ENCODE measurements at places on chromosomes 7 and 10.
A peak's percentile ranks its signal among the peaks of the same experiment; 100 is the strongest.

DNA sequence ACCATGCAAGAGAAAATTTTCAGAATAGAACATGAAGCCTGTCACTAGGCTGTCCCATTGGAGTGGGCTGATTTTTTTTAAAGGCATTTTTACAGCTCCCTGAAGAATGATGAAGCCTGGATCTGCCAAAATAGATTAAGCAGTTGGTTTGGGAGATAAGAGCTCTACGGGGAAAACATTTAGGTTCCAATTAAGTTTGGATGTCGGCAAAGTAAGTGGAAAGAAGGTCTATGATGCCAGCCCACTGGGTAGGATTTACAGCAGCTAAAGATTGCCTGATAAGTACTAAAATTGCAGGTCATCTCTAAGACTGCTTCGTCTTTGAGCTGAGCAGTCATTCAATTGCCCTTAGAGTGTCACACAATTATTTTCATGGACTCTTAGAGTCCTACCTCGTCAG lies 939.2 kb upstream of the CELF2 start:
- no peak for DNase-seq

DNA sequence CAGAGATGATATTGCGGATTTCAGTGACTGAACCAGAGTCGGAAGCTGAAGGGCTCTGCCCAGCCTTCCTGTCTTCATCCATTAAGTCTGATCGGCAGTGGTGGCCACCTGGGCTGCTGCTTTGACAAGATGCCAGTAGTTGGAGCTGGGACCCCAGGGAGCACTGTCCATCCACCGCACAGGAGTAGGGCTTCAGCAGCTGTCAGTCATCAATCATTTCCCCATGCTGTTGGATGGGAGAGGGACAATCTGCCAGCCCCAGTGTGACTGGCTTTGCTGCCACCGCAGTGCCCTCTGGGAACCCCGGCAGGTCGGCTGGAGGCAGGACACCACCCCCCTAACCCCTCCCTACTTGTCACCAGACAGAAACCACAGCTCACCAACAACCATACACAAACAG lies 23.0 kb upstream of the GPR146 start:
- DNase-seq: no peak

- no peak for DNase-seq
Observed at GRCh38 chr10:100372415-100373297, 25.6 kb downstream of the SCD start.

- no peak for DNase-seq
Observed at GRCh38 chr10:80444646-80445319, 9.3 kb upstream of the TSPAN14 start.

GRCh38 chr10:11499425-11500071 lies 111.9 kb downstream of the USP6NL start:
- DNase-seq: no peak

- no peak for DNase-seq
Observed at GRCh38 chr7:990352-990932, 7.5 kb downstream of the CYP2W1 start.

DNA sequence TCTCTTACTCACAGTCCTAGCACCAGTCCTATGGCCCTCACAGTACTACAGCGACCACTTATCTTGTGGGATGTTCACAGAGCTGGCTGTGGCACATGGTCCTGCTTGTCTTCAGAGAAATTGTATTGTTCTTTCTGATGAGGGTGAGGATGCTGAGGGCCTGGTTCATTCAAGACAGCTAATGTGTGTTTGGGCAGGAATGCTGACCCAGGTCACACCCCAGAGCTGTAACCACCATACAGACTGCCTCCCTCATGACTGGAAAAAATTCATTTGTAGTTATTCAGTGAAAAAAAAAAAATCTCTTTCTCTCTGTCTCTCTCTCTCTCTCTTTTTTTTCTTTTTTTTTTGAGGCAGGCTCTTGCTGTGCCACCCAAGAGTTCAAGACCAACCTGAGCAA lies 83.5 kb downstream of the KLF6 start:
- no peak for DNase-seq

DNA sequence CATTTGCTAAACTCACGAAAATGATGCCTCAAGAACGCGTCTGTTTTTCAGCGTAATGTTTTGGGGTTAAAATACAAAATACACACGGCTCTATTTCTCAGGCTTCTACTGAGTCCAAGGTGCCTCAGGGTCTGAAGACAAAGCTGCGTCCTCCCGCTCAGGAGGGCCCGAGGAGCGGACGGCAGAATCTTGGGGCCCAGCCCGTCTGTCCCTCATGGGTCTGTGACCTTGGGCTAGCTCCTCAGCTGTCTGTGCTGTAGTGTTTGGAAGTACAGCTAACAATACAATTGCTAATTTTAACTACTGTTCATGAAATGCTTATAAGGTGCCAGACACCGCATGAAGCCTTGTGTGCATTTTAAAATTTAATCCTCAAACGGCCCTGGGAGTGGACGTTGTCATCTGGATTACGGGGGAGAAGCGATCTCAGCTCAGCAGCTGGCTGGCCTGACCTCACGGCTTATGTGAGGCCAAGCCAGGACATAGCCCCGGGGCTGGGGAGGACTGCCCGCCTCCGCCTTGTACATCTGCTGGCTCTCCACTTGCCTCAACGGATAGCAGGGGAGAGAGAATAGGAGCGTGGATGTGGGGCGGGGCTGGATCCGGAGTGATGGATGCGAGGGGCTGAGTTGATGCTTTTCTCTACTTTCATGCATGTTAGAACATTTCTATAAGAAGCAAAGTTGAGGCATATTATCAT lies 357.4 kb downstream of the GLRX3 start:
- no peak for DNase-seq

GRCh38 chr7:12158334-12159060 lies 52.6 kb upstream of the TMEM106B start:
- DNase-seq: no peak

DNA sequence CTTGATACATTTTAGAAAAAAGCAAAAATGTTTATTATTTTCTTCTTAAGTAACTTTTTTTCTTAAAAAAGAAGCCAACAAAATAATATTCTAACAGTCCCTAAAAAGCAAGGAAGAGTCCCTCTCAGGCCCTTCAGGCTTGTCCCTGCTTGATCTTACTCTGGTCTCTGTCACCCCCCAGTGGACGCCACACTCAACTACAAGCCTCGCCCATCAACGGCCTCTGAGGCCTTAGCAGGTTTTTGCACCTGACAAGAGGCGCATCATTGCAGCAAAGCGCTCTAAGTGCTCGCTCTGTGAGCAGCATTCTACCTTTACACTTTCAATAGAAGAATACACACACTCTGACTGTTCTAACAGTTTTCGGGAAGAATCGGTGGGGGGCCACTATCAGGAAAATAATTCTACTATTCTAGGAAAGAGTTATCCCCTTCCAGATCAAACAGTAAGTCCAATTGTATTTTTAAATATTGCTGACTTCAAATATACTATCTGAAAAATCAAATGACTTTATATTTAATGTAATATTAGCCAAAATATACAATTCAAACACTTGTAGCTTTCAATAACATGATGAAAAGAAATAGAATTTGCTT lies 139.2 kb downstream of the USP6NL start:
- DNase-seq: peak; percentile 11

GRCh38 chr7:120441850-120442249 lies 168.9 kb downstream of the KCND2 start:
- no peak for DNase-seq
